ENCODE measurements at places on chromosomes 11 and 22.

DNA sequence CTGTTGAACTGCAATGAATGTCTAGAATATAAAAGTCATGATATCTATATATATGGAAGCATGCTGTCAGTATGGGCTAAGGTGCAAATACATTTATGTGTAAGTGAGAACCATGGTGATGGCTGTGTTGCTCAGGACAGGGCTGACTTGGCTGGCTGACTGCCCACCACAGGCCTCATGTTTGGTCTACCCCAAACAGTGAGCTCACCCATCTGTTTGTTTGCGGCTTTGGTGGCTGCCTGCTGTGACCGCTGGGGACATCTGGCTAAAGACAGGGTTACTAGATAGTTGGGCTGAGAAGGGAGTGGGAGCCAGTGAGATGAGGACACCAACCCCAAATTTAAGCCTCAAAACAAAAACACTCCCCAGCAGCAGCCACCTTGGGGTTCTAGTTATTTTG lies 6.3 kb downstream of the CD44 start:
- DNase-seq: no peak

DNA sequence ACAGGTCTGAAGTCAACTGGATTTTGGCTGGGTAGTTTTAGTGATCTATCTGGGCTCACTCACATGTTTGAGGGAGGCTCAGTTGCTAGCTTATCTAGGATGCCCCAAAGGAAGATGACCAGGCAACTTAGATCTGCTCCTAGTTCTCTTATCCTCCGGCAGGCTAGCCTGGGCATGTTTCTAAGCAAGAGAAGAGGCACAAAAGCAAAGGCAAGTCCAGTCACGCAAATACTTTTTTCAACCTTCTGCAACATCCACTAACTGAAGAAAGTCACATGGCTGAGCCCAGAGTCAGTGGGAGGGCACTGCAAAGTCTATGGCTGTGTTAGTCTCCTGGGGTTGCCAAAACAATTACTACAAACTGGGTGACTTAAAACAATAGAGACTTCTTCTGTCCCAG lies 32.9 kb upstream of the FSHB start:
- DNase-seq: no peak

GRCh38 chr11:46528445-46529094 lies 65.3 kb downstream of the AMBRA1 start:
- no peak for DNase-seq

DNA sequence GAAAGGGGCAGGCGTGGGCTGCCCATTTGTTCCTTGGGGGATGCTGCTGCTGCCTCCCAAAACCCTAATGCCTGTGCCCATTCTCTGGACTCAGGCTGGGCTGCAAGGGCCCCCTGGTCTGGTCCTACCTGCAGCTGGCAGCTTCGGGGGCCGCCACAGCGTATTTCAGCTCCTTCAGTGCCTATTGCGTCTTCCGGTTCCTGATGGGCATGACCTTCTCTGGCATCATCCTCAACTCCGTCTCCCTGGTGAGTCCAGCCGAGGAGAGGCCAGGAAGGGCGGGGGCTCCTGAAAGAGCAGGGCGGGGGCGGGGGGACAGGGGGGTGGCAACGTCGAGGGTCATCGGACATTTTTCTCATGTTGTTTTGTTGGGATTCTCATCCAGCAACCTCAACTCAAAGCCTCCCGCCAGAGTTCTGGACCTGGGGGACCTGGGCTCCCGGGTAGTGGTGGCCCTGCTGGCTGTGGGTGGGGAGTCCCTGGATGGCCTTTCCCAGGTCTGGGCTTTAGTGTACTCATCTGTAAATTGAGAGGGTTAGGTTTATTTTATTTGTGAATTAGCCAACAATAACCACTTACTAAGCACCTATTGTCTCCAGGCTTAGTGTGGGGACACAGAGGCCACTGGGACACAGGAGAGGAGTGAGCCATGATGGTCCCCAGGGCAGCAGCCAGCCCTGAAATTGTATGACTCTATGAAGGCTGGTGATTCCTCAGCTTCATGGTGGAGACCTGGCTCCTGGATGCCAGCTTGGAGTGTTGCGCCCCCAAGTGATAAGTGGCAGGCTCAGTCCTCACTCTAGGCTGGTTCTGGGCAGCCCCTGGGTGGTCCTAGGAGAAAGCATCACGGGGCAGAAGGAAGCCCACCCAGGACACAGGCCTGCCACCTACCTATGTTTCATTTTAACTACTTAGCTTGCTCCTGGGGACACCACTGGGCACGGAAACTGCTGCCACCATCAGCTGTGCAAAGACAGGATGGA lies 36.0 kb downstream of the CAPN1 start:
- no peak for DNase-seq

GRCh38 chr11:33984682-33985389 lies 66.7 kb upstream of the CAPRIN1 start:
- DNase-seq: no peak

DNA sequence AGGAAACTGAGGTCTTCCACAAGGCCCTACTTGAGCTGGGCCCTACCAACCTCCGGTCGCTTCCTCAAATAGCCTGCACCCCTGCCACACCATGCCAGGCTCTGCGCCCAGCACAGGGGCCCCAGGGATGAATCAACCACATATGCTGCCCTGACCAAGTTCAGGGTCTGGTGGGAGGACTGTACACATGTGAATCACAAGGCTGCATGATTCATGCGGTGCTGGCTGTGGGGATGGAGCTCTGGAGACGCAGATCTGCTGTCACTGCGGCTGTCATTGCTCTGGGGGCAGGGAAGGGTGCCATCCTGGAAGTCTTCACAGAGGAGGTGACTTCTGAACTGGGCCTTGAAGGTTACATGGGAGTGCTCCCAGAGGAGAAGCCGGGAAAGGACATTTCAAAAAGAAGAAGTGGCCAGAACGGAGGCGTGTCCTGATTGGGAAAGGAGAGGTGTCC lies 21.5 kb downstream of the CYTH4 start:
- no peak for DNase-seq

GRCh38 chr22:35020517-35020916 lies 45.4 kb upstream of the ISX start:
- no peak for DNase-seq

Data from activated gamma-delta T cell (primary cell).